Effector CD8-positive, alpha-beta T cell (primary cell): ENCODE measurements at places on chromosomes 6 and 20.

GRCh38 chr6:19368511-19368910 is 468.7 kb upstream of the ID4 start:
- DNase-seq = no peak

- DNase-seq = no peak
These were observed 5.8 kb downstream of the SPO11 start for GRCh38 chr20:57335392-57335791.

DNA sequence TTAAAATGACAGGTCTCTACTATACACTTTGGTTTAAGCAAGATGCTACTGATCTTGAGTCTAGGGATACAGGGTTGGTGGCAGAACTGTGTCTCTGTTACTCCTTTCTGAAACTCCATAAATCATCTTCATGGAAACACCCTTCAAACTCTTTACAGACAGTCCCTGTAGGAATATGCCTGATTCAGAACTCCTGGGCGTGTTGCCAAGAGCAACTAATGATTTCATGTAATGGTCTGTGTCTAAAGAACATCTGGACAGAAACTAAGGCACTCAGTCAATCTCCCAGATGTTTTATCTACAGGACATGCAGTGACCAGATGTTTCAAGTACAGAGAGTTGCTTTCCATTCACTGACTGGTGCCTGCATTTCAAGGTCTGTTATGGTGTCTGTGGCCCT is 464.4 kb upstream of the CHD6 start:
- no peak for DNase-seq

- no peak for DNase-seq
These were observed 7.3 kb downstream of the PEDS1 start for GRCh38 chr20:50146214-50146613.

- DNase-seq = no peak
These were observed 892 bp downstream of the REPS1 start for GRCh38 chr6:138987080-138987642.

- DNase-seq = no peak
These were observed 71.8 kb downstream of the TNFAIP3 start for GRCh38 chr6:137938770-137939379.

GRCh38 chr6:98678481-98678880 is 155.9 kb upstream of the POU3F2 start:
- DNase-seq = no peak

GRCh38 chr6:137700751-137701477 is 166.1 kb upstream of the TNFAIP3 start:
- no peak for DNase-seq

DNA sequence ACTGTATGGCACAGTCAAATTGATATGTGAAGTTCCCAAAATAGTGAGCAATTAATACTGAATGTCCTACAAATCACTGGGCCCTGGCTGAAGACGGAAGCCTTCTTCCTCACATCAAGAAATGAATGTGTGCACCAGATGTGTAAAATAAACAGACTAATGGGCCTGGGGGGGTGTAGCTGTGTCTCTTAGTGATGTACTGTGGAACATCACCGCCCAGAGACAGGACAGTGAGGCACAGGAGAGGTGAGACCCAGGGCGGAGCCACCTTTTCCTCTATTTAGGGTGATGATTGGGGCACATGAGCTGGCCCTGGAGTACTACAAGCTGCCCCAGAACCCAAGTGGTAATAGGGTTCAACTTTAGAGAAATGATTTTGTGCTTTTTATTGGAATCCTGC is 368.5 kb upstream of the ARID1B start:
- no peak for DNase-seq

DNA sequence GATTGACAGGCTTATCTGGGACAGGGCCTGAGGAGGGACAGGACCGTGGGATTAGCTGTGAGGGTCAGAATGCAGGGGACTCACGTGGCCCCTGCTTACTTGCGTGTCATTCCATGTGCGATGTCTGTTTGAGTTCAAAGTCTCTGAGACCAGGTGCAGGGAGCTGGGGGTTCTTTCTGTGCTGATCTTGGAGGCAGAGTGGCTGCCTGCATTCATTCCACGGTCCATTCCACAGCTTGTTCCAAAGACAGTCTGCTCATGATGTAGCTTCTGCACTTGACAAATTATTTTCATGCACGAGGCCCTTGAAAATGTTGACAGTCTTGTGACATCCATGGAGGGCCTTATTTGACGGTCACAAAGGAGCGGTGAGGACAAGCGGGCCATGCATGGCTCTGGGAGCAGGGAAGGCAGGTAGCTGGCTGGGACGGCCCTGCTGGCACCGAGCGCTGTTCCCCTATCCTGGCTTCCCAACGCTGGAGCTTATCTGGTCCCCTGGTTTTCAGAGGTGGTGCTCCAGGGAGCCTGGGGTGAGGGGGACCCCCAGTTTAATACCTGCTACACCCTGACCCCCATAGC is 156.3 kb upstream of the RNF24 start:
- DNase-seq = no peak

DNA sequence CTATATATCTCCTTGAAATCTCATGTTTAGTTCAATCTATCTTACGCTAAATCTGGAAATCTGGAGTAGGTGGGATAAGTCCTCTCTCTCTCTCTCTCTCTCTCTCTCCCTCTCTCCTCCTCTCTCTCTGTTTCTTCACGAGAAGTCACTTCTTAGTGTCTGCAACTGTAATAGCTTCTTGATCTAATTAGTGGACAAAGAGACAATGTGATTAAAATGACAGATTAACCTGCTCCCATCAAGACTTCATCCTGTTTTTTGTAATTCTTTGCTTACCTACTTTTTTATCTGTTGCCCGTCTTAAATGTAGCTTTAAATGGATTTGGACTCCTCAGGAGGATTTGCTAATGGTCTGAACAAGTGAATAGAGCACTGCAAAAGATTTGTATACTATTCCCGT is 2.5 kb upstream of the FYN start:
- DNase-seq = no peak

- no peak for DNase-seq
These were observed 813.0 kb downstream of the DHX35 start for GRCh38 chr20:39775110-39775509.

DNA sequence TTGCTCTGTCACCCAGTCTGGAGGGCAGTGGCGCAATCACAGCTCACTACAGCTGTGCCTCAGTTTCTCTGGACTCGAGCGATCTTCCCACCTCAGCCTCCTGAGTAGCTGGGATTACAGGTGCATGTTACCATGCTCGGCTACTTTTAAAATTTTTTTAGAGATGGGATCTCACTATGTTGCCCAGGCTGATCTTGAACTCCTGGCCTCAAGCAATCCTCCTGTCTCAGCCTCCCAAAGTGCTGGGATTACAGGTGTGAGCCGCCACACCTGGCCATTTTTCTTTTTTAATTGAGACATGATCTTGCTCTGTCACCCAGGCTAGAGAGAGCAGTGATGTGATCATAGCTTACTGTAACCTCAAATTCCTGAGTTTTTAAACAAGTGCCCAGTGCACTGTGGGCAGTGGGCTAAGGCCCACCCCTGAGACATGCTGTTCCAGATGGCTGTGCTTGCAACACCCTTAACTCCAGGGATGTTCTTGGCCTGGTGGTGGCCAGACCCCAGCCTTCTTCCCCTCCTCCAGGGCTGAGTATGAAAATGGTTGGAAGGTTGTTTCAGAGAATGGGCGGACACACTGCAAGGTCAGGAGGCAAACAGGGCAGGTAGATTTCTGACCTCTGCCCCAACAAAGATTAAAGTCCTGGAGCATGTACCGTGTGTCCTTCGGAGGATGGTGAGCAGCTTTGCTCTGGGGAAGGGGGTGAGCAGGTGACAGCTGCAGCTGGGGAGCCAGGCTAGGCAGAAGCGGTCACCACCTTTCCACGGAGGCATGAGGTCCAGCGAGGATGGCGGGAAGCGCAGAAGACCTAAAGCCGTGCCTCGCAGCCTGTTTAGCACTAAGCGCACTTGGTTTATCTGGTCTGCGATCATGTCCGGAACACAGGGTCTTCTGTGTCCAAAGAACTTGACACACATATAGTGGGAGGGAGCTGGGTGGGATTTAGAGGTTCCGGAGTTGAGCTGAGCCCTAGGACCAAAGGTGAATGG is 1.4 kb upstream of the FAM83C start:
- DNase-seq = no peak

DNA sequence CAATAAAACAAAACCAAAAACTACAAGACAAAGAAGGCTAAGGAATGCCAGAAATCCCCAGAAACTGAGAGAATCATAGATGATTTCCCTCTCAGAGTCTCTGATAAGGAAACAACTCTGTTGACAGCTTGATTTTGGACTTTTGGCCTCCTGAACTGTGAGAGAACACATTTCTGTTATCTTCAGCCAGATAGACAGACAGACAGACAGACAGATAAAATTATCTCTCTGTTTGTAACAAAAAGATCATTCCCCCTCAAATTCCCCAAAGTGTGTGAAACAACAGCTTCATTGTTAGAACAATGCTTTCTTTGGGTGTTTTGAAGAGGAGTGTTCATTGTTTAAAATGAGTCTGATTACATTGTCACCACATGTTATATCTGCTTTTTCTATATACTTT is 148.2 kb downstream of the BCKDHB start:
- DNase-seq = no peak

GRCh38 chr20:46512943-46513844 is at the start of gene ZNF334:
Gene ZNF334 (minus strand): TSS chr20:46513559. CDS start chr20:46512102, 1,457 bp downstream.
- DNase-seq = no peak

- DNase-seq = no peak
These were observed 177.6 kb downstream of the PLCB1 start for GRCh38 chr20:8309634-8310033.

GRCh38 chr6:149895833-149896271 is 2.1 kb downstream of the RAET1E start:
- no peak for DNase-seq

DNA sequence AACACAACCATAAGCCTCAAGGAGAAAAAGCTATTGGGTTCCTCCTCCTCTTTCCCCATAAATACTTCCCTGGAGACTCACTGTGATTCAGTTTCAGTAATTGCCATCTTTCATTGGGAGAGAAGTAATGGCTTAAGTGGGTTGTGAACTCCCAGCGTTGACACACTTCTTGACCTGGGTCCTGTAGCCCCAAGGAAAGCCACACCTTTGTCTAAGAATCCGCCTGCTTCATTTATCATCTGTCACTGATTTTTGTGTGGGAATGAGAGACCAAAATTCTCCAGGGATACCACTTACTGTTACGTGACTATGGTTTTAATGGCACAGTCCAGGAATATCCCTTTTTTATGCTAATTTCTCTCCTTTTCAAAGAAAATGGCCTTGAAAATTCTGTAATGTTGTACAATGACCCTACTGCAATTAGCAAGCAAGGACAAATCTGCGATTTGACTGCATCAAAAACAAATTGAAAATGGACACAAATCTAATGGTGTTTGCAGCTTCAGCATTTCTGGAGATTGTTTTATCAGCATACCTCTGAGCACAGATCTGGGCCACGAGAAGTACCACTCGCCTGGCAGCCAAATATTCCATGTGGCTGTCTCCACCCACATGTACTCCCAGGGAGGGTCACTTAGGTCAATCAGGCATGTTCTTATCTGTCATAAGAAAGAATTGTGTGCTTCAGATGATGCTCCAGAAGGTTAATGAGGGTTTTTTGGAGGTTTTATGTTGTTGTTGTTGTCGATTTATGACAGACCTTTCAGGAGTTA is 29.8 kb downstream of the DCBLD1 start:
- DNase-seq = no peak

DNA sequence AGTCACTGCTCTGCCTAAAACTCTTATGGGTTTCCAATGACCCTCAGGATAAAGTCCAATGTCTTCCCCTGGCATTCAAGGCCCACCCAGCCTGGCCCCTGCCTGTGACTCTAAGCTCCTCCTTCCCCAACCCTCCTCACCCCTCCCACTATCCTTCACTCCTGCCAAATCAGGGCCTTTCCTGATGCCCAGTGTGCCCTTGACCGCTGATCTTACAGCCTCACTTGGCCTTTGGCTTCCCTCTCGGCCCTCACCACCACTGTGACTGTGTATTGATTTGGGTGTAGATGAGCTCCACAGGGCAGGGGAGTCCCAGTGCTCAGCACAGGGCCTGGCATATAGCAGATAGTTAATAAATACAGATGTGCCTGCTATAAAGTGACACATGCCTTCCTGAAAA is 115.7 kb downstream of the TOX2 start:
- no peak for DNase-seq

DNA sequence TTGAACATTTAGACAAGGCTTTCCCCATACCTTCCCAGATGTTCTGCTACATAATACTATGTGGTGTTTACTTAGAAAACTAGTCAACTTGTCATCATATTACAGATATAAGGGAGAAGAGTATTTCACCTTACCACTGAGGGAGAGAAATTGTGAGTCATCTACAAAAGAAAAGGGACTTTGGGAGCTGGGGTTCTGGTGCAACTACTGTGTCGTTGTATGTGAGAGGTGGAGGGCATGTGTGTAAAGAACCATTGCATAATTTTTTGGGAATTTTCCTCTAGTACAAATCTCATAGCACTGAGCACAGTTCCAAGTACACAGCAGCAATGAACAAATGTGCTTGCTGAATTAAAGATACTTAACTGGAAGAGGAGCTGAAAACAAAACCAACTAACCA is 665.6 kb downstream of the DHX35 start:
- no peak for DNase-seq

DNA sequence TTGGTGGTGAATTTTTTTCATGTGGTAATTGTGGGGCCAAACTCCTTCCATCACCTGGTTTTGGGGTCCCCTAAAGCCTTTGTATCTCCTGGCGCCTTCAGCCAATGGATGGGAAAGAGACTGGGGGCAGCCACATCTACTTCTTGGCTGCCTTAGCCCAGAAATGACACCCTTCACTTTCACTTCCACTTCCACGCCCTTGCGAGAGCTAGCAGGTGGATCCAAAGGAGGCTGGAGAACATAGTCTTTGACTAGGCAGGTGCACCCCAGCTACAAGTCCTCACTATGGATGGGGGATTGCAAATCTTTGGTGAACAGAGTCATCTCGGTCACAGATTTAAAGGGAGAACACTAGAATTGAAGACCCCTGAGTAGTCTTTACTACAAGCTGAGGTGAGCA is 70.8 kb downstream of the NDUFAF5 start:
- no peak for DNase-seq

GRCh38 chr6:116512111-116512559 is 696 bp downstream of the CALHM5 start:
- DNase-seq = no peak

DNA sequence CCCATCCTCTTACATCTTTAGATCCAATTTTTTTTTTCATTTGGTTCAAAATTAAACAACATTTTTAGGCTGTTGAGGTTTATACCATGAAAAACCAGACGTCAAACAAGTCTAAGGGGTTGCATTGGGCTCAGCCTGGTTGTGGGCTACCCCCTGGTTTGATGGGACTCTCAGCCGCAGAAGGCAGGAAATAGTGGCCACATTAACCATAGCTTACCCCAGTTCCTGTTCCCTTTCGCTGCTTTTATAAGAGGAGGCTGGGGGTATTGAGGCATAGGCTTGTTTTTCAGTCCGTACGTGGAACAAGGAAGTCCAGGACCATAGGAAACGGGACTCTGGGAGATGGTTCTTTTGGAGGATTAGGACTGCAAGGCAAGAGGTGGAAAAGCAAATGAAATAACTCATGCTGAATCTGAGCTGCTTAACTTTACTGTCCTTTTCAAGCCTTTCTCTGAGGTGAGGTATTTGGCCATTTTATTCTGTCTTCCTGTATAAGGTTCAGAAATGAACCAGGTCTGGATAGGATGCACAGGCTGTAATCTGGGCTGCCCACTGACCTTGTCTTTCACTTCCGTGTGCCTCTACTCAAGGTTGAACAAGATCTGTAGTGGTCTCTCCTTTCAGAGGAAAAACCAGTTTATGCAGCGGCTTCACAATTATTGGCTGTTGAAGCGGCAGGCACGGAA is 7.7 kb downstream of the BRPF3 start:
- DNase-seq = peak; percentile 18

GRCh38 chr20:57880571-57880892 is 170.7 kb upstream of the PMEPA1 start:
- no peak for DNase-seq

GRCh38 chr6:139378882-139379341 is 4.5 kb upstream of the CITED2 start:
- no peak for DNase-seq

GRCh38 chr20:33630507-33630906 is 31.6 kb upstream of the C20orf144 start:
- no peak for DNase-seq
